ENCODE measurements at places on chromosomes 7 and 10.

- no peak for ATAC-seq
Measured at GRCh38 chr10:59706851-59707797, 2.5 kb downstream of the SLC16A9 start.

- ATAC-seq = no peak
Measured at GRCh38 chr10:47278152-47278473, 21.9 kb upstream of the GDF10 start.

DNA sequence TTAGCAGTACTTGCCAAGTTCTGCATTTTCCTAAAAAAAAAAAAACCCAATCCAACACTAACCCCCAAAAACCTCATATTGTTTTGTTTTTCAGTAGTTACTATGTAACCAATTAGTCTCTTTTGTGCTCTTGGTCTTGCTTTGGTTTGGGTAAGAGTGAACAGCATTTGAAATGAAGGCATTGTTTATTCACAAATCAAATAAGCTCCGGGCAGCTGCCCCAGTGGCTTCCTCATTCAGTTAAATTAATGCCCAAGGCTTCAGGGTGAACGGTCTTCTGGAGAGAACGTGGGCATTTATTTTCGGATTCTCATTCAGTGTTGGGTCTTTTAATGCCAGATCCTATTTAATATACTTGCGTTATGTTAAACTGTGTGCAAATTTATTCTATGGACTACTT, 108.7 kb downstream of the GFRA1 start:
- no peak for ATAC-seq

GRCh38 chr10:90167174-90168064, 466.0 kb downstream of the KIF20B start:
- ATAC-seq = no peak

GRCh38 chr10:116663342-116663741, 42.6 kb downstream of the PNLIPRP2 start:
- no peak for ATAC-seq

DNA sequence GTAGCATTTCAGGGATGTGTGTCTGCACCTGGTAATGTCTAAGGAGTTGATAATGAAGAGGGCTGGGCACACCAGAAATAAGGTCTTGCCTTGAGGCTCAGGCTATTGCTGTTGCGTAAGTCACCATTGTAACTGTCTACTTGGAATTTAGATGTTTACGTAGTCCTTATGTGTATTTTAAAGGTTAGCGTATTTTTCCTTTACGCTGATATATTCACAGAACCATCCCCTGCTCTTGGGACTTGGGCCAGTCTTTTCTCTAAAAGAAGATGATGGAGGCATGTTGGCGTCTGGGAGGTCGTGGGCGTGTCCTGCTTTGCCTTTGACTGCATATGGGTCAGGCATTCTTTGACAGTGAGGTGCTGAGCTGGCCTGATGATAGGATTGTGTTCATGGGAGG, 14.7 kb downstream of the WDR37 start:
- no peak for ATAC-seq

- no peak for ATAC-seq
Measured at GRCh38 chr7:104005197-104005596, 15.7 kb upstream of the RELN start.

- no peak for ATAC-seq
Measured at GRCh38 chr10:126017961-126018560, 121.7 kb downstream of the FANK1 start.

DNA sequence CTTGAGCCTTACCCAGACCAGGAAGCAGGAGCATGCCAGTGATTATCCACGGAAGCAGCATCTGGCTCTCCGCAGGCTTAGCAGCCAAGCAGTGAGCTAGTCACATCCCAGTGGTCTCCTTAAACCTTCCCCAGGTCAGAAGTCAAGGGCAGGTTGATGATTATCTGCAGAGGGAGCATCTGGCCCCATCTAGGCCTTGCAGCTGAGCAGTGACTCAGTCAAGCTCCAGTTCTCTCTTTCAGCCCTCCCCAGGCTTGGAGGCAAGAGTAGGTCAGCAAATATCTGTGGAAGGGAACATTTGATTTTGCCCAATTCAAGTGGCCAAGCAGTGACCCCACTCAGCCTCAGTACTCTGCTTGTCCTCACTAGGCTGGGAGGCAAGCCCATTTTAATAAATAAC, 61.6 kb downstream of the ANKRD7 start:
- no peak for ATAC-seq

DNA sequence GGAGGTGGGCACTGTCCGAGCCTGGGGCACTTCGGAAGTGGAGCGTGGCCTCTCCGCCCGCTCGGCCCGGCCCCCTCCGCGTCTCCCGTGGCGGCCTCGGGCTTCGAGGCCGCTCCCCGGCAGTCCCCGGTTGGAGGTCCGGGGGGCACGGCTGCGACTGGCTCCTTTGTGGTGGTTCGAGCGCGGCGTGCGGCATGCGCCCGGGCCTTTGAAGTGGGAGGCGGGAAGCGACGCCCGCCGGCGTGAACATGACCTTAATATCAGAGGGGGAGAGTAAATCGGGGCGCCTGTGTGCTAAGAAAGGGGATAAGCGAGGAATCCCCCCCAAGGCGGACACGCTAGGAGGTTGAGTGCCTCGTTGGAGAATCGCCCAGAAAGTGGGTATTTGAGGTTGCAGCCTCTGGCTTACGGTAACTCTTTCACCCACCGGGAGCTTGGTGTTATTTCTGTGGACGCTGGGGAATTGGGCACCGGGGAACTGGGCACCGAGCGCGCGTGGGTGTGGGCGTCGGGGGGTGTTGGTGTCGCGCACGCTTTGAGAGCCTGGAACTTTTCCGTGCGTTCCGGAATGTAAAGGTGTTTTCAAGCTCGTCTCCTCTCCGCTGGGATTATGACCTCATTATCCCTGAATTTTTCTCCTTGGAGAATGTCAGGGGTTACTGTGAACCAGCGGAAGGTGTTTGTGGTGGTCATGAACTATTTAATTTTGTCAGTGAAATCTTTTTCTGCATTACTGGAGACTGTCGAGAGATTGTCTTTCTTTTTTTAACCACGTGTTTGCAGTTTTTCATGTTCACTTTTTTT, 660 bp downstream of the SUV39H2 start:
- peak; percentile 15 for ATAC-seq

- ATAC-seq = no peak
Measured at GRCh38 chr10:33252324-33252723, 82.1 kb downstream of the NRP1 start.

DNA sequence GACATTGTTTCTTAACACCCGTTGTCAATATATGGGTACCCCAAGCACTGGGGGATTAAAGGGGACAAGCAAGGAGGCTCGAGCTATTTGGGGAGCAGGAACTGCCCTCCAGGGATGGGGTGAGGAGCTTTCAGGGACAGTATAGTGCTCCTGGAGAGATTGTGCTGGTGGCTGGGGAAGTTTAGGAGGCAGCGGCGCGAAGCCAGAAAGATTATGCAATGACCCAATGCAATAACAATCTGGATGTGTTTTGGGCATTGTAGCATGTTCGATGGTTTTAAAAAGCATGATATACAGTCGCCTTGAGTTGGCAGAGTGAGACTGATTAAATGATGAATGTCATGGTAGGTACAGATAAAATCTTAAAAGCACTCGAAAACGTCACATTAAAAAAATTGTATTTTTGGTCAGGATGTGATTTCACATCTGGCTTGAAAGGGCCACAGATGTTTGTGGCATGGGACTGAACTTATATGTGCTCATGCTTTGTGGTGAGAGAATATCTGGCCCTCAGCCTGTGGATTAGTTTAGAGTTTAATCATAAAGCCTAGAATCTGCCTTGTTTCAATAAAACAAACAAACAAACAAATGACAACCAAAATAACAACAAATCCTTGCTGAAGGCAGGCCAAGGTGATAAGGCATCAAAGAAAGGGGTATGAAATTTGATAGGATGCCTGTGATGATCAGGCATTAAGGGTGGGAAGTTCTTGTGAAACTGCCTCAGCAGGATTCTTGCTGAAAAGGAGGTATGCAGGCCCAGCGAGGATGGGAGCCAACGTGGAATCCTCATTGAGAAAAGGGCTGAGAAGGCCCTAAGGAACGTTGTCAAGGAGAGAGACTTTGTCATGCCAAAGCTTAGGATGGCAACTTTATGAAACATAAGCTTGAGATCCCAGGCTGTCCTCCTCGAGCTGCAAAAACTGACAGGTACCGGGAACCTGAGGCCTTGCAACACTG, 417.1 kb upstream of the KLF6 start:
- no peak for ATAC-seq

GRCh38 chr10:26477501-26477900, 39.4 kb downstream of the APBB1IP start:
- ATAC-seq = no peak

GRCh38 chr7:51261117-51261835, 55.3 kb downstream of the COBL start:
- ATAC-seq = no peak

GRCh38 chr7:131517218-131517923, 39.1 kb downstream of the PODXL start:
- ATAC-seq = no peak

- ATAC-seq = no peak
Measured at GRCh38 chr7:84297616-84298015, 103.0 kb upstream of the SEMA3A start.

GRCh38 chr7:3103614-3104398, 60.1 kb upstream of the CARD11 start:
- ATAC-seq = no peak

DNA sequence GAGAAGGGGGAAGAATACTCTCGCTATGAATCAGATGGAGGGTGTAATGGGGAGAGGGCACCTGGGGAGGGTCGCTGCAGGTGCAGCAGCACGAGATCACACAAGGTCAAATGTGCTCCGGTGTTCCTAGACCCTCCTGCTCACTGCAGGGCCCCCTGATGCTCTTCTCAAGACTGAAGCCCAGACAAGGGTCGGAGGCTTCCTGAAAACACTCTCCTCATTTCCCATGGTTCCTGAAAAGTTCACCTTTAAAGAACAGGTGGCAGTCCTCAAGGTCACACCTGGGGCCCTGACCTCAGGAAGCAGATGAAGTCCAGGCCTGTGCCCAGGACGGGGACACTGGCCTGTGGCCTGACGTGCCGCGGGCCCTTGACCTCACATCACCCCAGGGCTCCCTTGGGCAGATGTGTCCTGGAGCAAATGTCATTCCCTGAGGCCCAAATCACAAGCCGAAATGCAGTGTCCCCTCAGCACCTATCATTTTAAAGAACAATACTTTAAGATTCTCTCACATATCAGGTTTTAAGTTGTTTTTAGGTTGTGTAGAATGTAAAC, 289.8 kb downstream of the GLRX3 start:
- ATAC-seq = no peak

GRCh38 chr10:76784076-76784475, 853.5 kb downstream of the KCNMA1 start:
- no peak for ATAC-seq

- no peak for ATAC-seq
Measured at GRCh38 chr7:139854803-139855497, 25.9 kb downstream of the TBXAS1 start.

DNA sequence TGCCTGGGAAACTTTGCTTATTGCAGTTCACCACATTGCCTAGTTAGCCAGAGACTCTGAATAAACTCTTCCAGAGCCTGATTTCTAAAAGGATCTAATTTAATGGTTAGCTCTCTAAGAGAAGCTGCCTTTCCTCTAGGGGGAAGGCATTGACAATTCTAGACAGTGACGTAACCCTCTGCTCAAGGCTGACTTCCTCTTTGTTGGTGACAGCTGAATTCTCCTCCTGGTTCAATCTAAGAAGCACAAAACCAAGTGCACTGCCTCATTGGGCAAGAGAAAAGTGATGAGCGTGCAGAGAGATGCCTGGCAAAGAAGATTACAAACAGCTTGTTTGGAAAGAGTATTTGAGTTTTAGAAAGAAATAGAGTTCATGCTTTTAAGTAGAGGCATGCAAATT, 102.7 kb downstream of the MACC1 start:
- peak; percentile 69 for ATAC-seq

DNA sequence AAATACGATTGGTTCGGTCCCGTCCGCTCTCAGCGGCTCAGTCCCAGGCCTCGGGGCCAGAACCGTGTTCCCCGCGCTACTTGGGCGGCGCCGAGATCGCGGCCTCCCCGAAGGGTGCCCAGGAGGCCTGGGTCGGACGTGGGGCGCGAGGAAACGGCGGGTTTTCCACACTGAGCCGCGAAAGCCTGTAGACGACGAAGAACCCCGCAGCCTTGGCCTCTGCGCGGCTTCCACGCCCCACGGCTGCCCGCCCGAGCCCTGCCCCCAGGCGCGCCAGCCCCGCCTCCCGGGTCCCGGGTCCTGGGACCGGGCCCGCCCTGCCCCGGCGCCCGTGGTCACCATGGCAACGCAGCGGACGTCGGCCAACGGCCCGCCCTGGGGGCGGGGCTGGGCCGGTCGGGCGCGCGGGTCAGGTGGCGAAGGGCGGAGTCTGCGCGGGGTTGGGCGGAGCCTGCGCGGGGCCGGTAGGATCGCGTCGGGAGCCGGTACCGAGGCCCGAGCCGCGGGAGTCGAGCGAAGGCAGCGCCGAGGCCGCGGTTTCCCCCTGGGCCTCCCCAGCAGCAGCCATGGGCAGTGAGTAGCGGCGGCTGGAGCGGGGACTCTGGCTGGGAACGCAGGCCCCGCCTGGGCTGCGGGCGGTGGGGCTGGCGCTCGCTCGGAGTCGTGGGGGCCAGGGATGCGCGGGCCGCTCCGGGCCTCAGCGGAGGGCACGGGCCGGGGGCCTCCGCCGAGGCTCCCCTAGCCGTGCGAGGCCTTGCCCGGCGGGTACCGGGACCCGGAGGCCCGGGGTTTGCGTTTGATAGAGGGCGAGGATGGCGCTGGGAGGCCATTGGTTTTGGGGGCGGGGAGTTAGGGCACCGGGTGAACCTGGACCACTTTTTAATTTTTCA, at the start of gene SEC61A2:
Gene SEC61A2, plus strand, starts transcription at position 456 of the 890 bp plus-strand sequence. Its CDS starts 111 bp downstream, at position 567.
- ATAC-seq = peak; percentile 99

GRCh38 chr10:2908851-2909630, 158.3 kb upstream of the PFKP start:
- ATAC-seq = no peak

DNA sequence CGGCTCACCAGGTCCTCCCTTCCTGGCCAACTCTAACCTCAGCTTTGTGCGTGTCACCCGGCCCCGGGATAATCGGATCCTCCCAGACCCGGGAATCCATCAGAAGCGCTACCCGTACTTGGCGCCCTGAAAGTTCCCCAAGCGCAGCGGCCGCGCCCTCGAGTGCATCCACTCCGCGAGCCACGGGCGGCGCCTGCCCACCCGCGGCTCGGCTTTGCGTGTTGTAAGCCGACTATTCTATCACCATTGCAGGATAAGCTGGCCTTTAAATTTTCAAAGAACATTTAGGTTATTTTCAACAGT, 35.7 kb upstream of the EBLN1 start:
- ATAC-seq = peak; percentile 22

- ATAC-seq = no peak
Measured at GRCh38 chr7:2583798-2584580, 25.2 kb downstream of the IQCE start.

- no peak for ATAC-seq
Measured at GRCh38 chr10:28246023-28246422, 56.8 kb downstream of the MPP7 start.

DNA sequence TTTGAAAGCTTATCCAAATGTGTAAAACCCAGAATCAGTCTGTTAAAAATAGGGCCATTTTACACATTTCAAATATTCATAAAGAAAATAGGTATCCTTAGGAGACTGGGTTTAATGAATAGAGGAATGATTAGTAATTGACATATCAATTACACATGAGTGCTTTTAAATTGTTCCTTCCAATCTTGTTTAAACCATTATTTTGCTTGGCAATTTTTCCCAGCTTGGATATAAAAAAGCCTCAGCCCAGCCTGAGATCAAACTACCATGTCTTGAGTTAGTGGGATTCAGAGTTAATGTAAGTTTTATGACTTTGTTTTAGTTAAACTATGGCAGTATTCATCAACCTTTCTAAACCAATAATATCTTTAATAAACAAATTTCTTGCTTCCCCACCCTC, 28.3 kb downstream of the PARP12 start:
- no peak for ATAC-seq

Measured in esophagus mucosa (tissue), 1 donor.